ENCODE measurements at places on chromosomes 3 and 15.

DNA sequence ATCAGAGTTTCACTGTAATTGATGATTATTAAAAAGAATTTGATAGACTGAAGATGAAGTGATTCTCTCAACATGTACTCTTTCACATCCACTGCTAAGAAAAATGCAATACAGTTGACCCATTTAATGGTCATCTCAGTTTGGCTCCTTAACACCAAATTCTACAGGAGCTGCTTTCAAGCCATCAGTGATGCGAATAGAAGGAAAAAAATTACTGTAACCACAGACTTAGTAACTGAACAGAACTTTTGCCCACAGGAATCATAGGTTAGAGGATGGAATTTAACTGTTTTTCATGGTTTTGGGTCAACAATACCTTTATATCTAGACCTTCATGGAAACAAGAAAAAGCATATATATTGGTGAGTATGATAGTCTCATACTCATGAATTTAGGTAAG, 633.5 kb downstream of the CADM2 start:
- no peak for DNase-seq

- no peak for DNase-seq
These were observed 76.0 kb downstream of the P2RY1 start for GRCh38 chr3:152910966-152911365.

DNA sequence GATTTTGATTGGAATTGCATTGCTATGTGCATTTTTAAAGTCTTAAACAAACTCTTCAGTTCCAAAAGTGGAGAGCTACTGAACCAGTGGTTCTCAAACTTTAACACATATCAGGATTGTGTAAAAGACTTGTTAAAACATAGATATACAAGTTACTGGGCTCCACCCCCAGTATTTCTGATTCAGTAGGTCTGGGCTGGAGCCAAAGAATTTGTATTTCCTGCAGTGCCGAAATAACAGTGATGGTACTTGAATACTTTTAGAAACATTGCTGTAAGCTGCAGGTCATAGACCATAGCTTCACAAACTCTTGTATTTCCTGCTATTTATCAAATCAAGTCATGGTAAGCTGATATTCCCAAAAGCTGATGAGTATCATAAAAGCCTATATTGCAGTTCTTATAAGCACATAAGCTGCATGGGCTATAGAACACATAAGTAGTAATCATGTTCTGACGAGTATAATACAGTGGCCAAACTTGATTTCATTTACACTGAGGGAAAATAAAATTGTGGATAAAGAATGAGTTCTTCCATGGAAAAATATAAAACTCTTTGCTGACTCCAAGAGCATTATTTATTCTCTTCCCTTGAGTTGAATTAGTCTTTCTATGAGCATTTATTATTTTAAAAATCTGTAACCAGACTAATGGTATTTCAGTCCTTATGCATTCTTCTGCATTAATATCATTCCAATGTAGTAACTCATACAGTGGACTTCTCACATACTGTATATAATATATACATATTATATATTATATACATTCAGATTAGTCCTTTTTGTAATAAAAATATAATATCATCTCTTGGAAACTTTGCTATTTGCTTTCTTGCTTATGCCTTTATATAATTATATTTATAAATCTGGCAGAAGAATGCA, 550.5 kb upstream of the AGTR1 start:
- DNase-seq = no peak

DNA sequence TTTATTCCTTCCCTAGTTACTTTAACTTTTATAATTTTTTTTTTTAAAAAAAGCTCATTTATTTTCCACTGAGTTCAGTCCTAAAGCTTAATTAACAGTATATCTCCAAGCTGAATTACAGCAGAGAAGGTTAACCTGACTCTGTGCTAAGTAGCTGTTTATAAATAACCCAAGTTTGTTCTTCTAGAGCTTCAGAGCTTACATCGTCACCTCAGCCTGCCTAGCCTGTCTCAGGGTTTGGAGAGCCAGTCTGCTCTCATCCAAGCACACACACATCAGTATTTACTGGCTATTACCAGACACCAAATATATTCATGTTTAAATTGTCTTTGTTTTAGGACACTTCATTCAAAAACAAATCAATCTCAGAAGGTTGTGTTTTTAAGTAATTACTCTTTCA, 154.9 kb downstream of the CDIN1 start:
- DNase-seq = no peak

DNA sequence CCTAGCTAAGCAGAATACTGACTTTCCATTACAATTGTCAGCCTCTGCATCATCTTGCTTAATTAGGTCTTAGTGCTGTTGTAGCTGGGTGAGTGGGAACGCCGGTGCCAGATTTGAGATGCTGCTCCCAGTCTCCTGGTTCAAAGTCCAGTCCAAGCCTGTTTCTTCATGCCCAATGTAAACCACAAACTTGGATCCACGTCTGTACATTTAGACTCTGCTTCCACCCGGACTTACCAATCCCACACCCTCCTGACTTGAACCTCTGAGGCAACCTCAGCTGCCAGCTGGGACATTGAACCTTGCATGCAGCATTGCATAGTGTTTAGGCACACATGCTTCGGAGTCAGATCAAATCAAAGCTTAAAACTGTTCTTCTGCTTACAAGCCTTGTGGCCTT, 43.0 kb downstream of the BCL2L10 start:
- DNase-seq = no peak

DNA sequence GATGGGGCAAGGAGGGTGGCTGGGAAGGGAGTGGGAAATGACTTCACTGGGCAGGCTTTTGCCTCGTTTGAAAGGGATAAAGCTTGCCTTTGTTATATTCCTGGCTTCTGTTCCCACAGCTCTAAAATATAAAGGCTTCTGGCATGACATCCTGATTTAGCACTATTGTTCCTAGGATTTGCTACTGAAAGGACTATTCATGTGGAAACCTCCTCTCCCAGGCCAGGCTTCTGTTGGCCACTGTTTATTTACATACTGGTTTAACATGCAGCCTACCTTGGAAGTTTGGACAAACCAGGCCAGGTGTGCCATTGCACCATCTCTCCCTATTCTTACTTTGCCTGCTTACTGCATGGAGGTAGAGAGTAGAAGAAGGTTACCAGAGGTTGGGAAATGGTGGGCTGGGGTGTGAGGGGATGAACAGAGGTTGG, 2.4 kb upstream of the LMCD1 start:
- DNase-seq = no peak

DNA sequence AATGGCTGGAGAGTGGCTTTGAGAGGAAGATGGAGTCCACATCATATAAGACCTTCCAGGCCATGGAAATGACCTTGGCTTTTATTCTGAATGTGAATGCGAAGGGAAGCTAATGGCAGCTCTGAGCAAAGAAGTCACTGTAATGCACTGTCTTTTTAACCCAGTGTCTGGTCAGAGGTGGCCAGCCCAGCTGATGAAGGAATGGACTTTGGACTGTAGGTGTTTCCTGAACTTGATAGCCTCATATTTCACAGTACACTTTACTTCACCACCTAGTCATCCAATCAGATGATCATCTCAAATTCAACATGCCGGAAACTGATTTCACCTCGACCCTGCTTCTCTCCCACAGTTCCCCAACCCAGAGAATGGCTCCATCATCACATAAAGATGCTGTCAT, 33.4 kb downstream of the DCLK3 start:
- no peak for DNase-seq

DNA sequence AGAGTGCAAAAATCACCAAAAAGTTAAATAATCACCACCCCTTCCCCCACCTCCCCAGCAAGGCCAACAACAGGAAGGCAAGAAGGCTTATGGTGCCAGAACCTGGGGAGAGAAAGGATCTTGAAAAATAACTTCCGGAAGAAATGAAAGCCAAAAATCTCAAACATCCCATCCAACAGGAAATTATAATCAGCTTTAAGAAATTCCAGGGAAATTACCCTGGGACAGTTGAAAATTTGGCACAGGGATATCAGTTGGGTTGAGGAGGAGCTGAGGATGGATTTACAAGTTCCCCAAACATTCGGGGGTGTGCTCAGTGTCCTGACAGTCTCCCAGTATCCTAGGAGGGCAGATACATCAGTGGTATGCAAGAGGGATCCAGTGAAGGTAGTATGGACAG, 82.7 kb downstream of the POLR2M start:
- DNase-seq = no peak

GRCh38 chr3:194667363-194667762, 4.6 kb downstream of the LSG1 start:
- DNase-seq = no peak

GRCh38 chr15:76932135-76932966, 802 bp downstream of the RCN2 start:
- no peak for DNase-seq

- DNase-seq = no peak
These were observed 7.7 kb downstream of the PLSCR1 start for GRCh38 chr3:146536681-146537080.

DNA sequence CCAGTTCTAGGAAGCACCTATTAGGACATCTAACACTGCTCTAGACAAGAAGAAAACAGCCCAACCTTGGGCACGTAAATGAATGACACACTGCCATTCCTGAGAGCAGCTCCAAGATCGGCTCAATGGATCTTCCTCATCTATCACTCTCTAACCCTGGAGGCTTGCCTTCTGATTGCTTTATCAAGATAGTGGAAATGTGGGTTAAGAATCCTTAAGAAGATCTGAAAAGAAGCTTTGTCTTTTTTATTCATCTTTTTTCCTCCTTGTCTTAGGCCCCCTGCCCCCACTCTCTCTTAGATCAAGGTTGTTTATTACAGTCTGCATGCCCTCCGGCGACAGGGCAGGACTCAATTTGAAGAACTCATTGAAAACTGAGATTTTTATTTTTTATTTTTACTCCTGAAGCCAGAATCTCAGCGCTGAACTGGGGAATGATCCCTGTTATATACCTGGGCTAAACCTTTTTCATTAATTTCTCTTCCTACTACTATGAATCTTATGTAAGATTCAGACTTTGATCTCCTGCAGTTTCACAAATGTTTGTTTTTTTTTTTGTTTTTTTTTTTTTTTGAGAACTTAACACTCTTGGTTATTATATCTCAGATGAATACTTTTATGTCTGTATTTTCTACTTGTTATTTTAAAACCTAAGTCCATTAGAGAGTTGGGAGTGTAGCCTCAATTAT, 219.5 kb downstream of the SV2B start:
- no peak for DNase-seq

DNA sequence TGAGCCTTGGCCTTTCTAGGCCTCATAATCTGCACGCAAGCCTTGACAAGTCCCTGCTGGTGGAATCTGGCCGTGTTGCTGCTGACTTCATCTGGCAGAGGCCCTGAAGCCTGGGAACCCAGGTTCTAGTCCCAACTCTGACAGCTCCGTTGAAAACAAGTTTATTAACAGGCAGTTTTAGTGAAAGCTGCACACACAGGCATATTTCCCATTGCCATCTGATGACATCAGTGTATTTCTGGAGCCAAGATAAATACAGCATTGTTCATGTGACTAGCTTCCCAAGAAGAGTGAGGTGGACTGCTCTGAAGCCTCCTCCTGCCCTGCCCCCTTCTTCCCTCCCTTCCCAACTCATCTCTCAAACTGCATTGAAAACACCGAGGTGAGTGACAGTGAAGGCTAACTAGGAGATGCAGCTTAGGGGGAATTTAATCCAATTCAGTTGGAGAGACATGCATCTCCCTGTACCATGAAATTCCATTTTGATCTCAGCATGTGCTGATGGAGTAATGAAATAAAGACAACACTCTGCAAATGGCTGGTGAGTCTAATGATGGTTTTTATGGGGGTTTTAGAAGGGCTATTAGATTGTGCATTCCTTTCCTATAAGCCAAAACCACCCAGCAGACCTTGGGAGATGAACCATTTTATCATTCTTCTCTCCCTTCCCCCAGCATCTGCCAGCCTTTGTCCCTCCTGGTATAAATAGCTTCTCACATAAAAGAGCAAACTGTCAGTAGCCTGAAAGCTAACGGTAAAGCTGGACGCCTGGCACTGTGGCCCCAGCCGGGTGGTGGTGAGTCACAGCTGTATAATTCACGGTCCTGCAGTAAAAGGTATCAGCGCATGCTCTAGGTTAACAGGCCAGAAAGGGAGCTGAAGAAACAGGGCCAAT, 38.0 kb downstream of the PRICKLE2 start:
- DNase-seq = no peak

- no peak for DNase-seq
These were observed 71.1 kb downstream of the TBL1XR1 start for GRCh38 chr3:177126015-177126773.

- DNase-seq = no peak
These were observed 4.9 kb downstream of the CCDC33 start for GRCh38 chr15:74240897-74241614.

- no peak for DNase-seq
These were observed 21.8 kb downstream of the MAP2K5 start for GRCh38 chr15:67564021-67564967.

GRCh38 chr3:111794711-111795110, 64.4 kb upstream of the PHLDB2 start:
- DNase-seq = no peak

DNA sequence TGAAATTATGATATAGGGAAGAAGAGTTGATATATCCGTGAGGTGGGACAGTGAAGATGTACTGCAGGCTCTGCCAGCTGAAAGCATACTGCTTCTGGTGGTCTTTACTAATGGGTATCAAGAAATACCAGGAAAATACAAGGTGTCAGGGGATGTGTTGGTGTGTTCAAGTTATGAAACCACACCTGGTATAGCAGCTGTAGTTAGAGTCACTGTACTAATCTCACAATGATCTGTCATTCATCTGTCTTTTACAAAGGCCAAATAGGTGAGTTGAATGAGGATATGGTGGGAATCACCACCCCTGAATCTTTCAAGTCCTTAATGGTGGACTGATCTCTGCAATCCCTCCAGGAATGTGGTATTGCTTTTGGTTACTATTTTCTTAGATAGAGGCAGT, 152.7 kb downstream of the NFKBIZ start:
- no peak for DNase-seq

DNA sequence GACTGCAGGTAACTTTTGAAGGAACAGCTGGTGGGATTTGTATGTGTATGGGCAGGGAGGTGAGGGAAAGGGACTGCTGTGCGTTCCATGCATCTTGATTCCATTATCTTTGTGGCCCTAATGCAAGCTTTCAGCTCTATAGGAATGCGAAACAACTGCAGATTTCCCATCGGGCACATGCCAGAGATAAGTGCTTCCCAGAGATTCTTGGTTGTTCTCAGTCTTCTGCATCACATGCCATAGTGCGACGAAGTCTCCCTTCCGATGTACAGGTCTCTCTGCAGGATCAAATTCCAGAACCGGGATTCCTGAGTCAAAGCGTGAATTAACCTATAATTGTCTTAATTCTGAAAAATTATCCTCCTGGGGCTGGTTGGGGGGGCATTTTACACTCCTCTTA, 72.6 kb upstream of the NSMCE3 start:
- DNase-seq = no peak

DNA sequence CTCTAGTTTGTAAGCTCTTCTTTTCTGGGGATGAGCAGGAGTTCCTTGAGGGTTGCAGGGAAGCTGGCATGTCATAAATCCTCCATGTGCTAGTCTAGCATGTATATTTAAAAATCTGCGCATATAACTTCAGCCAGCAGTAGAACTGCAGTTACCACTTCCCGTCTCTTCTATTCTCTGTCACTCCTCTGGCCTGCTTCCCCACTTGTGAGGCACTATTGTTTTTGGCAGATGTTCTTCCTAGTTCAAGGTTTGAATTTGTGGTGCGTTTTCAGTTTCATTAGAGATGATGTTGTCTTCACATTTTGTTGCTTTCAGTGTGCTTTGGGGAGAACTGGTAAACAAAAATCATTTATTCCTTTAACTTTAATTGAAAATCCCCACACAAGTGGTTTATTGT, 169.1 kb upstream of the ZPLD1 start:
- DNase-seq = no peak

Data from stimulated activated CD4-positive, alpha-beta T cell treated with anti-CD3 and anti-CD28 coated beads, Interleukin-12 subunit alpha, Interleukin-12 subunit beta, amount 100 ng/mL, for 24 hours (primary cell).